Activated CD8-positive, alpha-beta memory T cell treated with anti-CD3 and anti-CD28 coated beads for 36 hours (primary cell): ENCODE measurements at places on chromosomes 12 and 14. TPM values are rescaled to one million over a fixed set of nuclear protein-coding genes. Genes with fewer than 3 reads are reported as not detected.

The PYGL gene
- total RNA-seq = 1.0 TPM

The TAS2R7 gene
- total RNA-seq = not detected

The BCL7A gene
- 4.0 TPM for total RNA-seq

The REC8 gene
- 31.3 TPM for total RNA-seq

The RTN1 gene
- not detected for total RNA-seq

The COX8C gene
- not detected for total RNA-seq

The ETNK1 gene
- 75.6 TPM for total RNA-seq
